BE2C (cell line): ENCODE measurements at places on chromosomes 1 and 21.

GRCh38 chr1:2210786-2211185 lies 16.2 kb upstream of the FAAP20 start:
- no peak for DNase-seq

GRCh38 chr21:17583898-17584297 lies 28.8 kb downstream of the BTG3 start:
- DNase-seq, result no peak

DNA sequence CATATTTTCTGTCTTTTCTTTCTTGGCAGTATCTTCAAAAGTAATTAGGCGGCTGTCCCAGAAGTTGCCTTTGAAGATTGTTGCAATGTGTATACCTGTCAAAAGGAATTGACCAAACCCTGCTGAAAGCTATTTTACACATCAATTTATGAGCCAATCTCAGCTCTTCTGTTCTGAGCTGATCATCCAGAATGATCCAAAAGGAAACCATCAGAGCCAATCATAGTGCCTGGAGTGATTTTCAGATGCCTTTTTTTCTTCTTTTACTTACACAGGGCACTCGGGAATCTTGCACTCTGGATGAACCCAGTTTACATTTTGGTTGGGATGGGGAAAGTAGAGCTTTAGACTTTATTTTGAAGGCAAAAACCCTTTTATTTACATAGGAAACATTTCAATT lies 21.8 kb upstream of the APOBEC4 start:
- no peak for DNase-seq

DNA sequence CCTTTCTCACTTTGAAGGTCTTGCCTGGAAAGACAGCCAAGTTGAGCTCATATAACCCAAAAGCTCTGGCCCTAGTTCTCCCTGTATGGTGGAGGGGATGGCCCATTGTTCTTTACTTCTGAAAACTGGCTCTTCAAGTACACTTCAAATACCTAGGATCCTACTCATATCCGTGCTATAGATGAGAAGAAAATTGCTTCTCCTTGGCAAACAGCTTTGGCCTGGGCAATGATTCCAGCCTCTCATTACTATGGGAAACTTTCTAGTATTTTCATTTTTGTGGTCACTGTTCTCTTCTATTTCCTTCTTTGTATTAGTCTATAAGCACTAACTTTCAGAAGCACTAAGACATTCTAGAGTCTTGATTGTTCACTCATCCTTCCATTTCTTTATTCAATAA lies 53.7 kb downstream of the ZNF697 start:
- no peak for DNase-seq

- DNase-seq, result no peak
Observed at GRCh38 chr1:183239220-183239742, 53.2 kb downstream of the LAMC2 start.

DNA sequence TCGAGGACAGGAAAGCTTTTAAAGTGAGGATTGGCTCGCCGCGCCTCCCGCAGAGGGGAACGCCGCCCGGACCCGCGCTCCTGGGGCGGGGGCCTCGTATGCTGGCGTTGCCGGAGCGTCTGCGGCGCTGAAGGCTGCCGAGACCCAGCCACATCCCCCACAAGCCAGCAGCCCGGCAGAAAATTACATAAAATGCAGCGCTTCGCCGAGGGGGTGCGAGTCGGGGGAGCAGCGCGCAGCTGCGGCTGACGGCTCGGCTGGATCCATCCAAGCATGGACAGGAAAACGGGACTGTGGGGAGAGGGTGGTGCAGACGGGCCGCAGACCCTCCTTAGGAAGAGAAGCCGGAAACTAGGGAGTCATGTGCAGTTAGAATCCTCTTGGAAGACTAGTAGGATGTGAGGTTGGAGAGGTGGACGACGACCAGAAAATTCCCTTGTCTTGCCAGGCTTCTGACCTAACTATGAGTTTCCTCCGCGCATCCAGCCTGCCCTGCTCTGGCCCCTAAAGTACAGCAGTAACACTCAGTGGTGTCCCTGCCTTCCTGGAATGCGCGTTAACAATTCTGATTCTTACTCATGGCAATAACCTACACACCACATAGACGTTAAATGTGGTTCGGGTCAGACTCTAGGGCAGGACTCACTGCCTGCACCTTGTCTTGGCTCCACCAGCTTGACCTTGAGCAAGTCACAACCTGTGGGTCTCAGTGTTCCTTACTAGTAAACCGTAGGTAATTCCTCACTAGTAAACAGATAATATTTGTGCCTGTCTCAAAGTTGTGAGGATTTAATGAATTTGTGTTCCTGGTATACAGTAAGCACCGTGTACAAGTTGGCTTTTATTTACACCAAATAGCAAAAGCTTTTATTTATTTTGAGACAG lies 953 bp upstream of the BRWD1 start:
- DNase-seq, result peak; percentile 59

- no peak for DNase-seq
Observed at GRCh38 chr1:72636631-72637030, 354.3 kb upstream of the NEGR1 start.

DNA sequence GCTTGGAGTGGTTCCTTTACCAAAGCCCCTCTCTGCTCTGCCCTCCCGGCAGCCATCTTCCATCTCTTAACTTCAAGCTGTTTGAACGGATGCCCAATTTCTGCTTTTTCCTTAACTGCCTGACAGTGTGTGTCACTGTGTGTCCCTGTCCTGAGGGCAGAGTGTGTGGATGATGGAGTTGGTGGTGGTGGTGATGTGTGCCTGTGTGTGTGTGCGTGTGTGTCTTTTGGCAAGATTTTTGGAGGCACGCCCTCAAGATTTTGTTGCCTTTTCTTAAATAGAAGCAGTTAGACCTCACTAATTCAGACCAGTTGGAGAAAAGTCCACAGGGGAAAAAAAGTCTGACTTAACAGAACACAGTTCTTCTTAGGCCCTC lies 30.3 kb downstream of the SERTAD4 start:
- DNase-seq, result no peak

- DNase-seq, result peak; percentile 58
Observed at GRCh38 chr1:224700918-224701531, 84.9 kb downstream of the CNIH3 start.

- no peak for DNase-seq
Observed at GRCh38 chr1:22754824-22755223, 44.2 kb downstream of the EPHB2 start.

DNA sequence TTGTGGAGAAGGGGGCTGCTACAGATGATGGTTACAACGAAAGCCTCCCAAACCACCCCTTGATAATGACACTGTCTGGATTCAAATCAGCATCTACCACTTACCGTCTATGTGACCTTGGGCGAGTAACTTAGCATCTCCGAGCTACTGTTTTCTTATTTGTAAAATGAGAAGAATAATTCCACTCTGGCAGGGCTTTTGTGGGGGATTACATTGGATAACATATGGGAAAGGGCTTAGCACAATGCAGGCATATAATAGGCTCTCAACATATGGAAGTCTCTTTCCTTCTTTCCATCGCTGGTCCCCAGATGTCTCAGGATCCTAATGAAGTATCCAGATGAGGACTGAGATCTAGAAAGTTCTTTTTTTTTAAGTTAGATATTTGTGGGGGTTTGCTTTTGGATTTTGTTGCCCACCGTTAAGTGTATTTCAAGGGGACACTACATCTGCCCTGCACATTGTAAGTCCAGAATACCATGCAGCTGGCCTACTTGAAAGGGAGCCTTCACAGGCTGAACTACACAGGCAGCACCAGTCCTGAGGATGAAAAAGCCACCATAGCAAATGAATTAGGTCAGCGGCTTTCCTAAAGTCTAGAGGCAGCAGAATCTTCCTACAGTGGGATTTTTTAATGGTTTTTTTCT lies 172.2 kb upstream of the IRF2BP2 start:
- DNase-seq, result no peak
